ENCODE measurements at places on chromosomes 2 and 18. TPM values are rescaled to one million over a fixed set of nuclear protein-coding genes. Genes with fewer than 3 reads are reported as not detected.

GRCh38 chr18:5891184-5891853, 4.0 kb downstream of the TMEM200C start:
- no peak for DNase-seq

GRCh38 chr2:171531291-171531690, 9.0 kb downstream of the CYBRD1 start:
- no peak for DNase-seq

- no peak for DNase-seq
Measured at GRCh38 chr2:8149985-8150539, 531.8 kb upstream of the ID2 start.

- DNase-seq = no peak
Measured at GRCh38 chr18:11322716-11323115, 173.3 kb upstream of the PIEZO2 start.

GRCh38 chr2:188949046-188949818, 24.9 kb upstream of the COL3A1 start:
- DNase-seq = no peak

The DNER gene
- 0.07 TPM for total RNA-seq

The KIAA2012 gene
- total RNA-seq = not detected

The MROH2A gene
- not detected for total RNA-seq

The SLC38A11 gene
- not detected for total RNA-seq
